ENCODE measurements at places on chromosomes 16 and 17. TPM values are rescaled to one million over a fixed set of nuclear protein-coding genes. Genes with fewer than 3 reads are reported as not detected.

- DNase-seq, result peak; percentile 44
Measured at GRCh38 chr17:13031718-13032350, 14.0 kb upstream of the ELAC2 start.

GRCh38 chr16:84082110-84082509, 34.6 kb downstream of the MBTPS1 start:
- DNase-seq, result no peak

DNA sequence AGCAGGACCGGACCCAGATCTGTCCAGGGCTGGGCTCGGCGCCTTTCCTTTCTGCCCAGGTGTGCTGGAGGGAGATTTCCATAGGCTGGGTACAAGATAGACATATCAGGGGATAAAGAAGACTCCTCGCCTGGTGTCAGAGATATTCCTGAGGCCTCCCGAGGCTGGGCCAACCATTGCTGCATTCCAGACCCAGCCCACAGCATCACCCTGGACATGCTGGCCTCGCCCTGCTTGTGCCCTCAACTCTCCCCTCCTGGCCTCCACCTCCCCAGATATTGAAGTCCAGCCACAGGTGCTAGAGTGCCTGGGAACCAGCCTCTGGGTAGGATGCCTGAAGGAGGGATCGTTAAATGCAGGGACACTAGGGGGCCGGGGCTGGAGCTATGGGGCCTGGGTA, 2.1 kb downstream of the CD300LG start:
- no peak for DNase-seq

DNA sequence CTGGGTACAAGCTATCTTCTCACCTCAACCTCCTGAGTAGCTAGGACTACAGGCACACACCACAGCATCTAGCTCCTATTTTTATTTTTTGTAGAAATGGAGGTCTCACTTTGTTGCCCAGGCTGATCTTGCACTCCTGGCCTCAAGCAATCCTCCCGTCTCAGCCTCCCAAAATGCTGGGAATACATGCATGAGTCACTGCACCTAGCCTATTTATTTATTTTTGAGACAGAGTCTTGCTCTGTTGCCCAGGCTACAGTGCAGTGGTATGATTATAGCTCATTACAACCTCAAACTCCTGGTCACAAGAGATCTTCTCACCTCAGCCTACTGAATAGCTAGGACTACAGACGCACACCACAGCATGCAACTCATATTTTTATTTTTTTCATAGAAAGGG, 40.1 kb upstream of the RGS9 start:
- DNase-seq, result no peak

DNA sequence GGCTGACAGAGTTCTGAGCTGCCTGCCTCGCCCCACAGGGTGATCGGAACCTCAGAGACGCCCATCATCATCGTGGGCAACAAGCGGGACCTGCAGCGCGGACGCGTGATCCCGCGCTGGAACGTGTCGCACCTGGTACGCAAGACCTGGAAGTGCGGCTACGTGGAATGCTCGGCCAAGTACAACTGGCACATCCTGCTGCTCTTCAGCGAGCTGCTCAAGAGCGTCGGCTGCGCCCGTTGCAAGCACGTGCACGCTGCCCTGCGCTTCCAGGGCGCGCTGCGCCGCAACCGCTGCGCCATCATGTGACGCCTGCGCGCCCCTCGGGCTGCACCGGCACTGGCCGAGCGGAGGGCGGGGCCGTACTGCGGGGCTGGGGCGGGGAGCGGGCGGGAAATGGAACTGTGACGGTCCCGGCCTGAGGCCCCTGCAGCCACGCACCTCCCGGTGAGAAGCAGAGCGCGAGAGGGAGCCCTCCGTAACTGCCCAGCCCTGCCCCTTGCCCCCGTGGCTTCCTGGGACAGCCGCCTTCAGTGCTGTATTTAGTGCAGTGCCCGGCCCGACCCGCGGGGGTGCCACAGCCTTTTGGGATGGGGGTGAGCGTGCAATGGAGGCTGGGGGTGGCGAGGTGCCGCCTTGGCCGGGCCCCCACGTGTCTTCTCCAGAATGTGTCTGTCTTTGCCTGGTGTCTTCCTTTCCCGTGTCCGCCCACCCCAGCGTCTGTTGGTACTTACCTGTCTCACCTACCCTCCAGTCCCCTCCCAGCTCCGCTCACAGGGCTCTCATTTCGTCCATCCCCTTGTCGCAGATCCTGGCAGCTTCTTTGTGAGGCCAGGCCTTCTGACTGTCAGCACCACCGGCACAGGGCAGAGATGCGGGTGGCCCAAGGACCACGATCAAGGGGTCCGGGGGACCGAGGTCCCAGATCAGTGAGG, 9.8 kb downstream of the RASL10B start:
- DNase-seq, result no peak

Gene DPEP2
- total RNA-seq, result 2.2 TPM

Gene SPATA32
- not detected for total RNA-seq

Gene KRT16
- total RNA-seq, result not detected
